ENCODE measurements at places on chromosomes 13 and 19. TPM values are rescaled to one million over a fixed set of nuclear protein-coding genes. Genes with fewer than 3 reads are reported as not detected.

The GADD45B gene
- 149 TPM for polyA plus RNA-seq

DNA sequence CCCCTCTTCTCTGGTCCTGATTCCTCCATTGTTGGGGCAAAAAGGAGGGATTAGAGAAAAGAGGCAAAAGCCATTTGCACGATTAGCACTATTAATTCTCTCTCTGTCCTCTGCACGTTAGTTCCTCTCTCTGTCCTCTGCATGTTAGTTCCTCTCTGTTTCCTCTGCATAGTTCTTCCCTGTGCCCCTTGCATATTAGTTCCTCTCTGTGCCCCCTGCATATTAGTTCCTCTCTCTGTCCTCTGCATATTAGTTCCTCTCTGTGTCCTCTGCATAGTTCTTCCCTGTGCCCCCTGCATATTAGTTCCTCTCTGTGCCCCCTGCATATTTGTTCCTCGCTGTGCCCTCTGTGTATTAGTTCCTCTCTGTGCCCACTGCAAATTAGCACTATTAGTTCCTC, 847.2 kb upstream of the GPC6 start:
- H3K4me1 ChIP-seq = no peaks in the 10 kb centered on the region
- H3K36me3 ChIP-seq = no peaks in the 10 kb centered on the region
- no peak overlapping the region for H3K27ac ChIP-seq
- no peak for DNase-seq
- H3K4me3 ChIP-seq = no peak overlapping the region

The GARIN5A gene
- 9.0 TPM for polyA plus RNA-seq

DNA sequence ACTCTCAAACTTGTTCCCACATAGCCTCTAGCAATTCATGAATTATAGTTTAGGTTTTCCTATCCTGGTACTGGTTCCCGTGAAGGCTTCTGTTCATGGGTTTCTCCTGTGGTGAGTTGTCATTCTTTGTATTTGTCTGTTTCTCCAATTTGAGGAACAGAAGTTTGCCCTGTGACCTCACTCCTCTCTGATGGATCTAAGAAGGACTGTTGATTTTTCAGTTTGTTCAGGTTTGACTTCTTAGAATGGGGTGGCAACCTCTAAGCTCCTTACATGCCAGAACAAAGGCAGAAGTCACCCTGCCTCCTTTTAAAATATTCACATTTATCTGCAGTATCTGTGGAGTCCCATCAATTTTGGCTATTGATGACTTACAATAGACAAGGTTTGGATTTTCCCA, 354.0 kb downstream of the SPRY2 start:
- no peak for DNase-seq
- H3K27ac ChIP-seq = no peak overlapping the region
- no peaks in the 10 kb centered on the region for H3K27me3 ChIP-seq
- no peaks in the 10 kb centered on the region for H3K4me1 ChIP-seq
- H3K4me3 ChIP-seq = no peak overlapping the region

The DHDH gene
- polyA plus RNA-seq = 26.3 TPM

Measured in kidney (tissue), 22 donors.